ENCODE measurements at places on chromosomes 3 and 15.

- DNase-seq: no peak
Measured at GRCh38 chr3:148718982-148719862, 21.5 kb downstream of the AGTR1 start.

GRCh38 chr3:58518291-58518789 lies 18.6 kb downstream of the ACOX2 start:
- DNase-seq: no peak

- DNase-seq: no peak
Measured at GRCh38 chr3:59286791-59287531, 237.1 kb upstream of the CFAP20DC start.

- no peak for DNase-seq
Measured at GRCh38 chr3:16665282-16665741, 60.1 kb upstream of the DAZL start.

DNA sequence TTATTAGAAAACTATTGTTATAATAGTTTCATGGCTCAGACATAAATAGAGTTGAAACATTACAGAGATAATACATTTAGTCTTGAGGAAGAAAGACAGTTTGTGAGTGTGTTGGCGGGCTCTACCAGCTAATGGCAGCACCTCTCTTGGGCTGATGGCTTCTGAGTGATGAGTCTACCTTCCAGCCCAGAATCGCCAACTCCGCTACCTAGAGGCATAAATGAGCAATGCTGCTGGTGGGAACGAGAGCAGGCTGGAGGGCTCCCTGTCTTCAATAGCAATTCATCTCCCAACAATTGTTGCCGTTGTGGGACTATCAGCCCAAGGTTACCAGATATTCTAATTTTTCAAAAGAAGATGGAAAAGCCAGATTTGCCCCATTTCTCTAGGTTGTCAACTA lies 388.7 kb downstream of the FOXP1 start:
- DNase-seq: no peak

- no peak for DNase-seq
Measured at GRCh38 chr15:29079479-29079878, 190.1 kb downstream of the NSMCE3 start.

DNA sequence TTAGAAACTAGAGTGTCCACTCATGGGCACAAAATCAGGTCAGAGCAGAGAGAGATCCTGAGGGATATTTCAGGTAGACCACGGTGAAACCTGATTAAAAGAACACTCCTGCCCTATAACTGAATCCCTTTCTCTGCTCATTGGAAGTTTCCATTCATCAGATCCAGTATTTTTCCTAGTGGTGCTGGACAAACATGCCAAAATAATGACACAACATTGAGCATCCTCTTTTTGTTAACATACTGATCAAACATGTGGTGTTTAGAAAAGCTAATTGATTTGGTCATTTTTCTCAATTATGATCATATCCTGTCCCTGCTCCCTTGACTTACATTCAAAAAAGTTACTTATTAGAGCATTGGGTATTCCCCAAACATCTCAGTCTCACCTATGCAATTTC lies 27.2 kb downstream of the PTX3 start:
- DNase-seq: no peak
